Chondrocyte (in vitro differentiated cells): ENCODE measurements at places on chromosomes 3 and 15.

DNA sequence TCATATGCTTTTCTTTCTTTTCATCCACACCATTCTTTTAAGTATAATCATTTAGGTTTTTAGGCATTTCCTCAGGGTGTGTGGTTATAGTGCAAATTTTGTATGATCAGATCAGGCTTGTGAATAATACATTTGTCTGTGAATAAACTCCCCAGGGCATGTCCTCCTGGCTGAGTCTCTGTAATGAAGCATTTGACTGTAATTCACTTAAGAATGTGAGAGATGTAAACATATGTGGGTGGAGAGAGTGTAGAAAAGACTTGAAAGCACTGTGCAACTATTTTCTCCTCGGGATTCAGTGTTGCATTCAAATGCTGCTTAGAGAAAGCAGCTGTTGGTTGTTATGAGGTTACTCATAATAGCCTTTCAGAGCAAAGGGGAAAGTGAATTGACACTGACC, 996.5 kb downstream of the TUSC7 start:
- peak overlapping the region; percentile 5 for H3K27ac ChIP-seq
- H3K36me3 ChIP-seq = no peaks in the 10 kb centered on the region
- no peak for DNase-seq
- no peak overlapping the region for H3K4me3 ChIP-seq
- H3K4me1 ChIP-seq = peaks cover 24% of the 10 kb centered on the region

GRCh38 chr15:98221144-98221543, 260.6 kb downstream of the ARRDC4 start:
- H3K36me3 ChIP-seq = no peaks in the 10 kb centered on the region
- DNase-seq = no peak
- H3K27ac ChIP-seq = no peak overlapping the region
- no peaks in the 10 kb centered on the region for H3K4me1 ChIP-seq
- no peak overlapping the region for H3K4me3 ChIP-seq

DNA sequence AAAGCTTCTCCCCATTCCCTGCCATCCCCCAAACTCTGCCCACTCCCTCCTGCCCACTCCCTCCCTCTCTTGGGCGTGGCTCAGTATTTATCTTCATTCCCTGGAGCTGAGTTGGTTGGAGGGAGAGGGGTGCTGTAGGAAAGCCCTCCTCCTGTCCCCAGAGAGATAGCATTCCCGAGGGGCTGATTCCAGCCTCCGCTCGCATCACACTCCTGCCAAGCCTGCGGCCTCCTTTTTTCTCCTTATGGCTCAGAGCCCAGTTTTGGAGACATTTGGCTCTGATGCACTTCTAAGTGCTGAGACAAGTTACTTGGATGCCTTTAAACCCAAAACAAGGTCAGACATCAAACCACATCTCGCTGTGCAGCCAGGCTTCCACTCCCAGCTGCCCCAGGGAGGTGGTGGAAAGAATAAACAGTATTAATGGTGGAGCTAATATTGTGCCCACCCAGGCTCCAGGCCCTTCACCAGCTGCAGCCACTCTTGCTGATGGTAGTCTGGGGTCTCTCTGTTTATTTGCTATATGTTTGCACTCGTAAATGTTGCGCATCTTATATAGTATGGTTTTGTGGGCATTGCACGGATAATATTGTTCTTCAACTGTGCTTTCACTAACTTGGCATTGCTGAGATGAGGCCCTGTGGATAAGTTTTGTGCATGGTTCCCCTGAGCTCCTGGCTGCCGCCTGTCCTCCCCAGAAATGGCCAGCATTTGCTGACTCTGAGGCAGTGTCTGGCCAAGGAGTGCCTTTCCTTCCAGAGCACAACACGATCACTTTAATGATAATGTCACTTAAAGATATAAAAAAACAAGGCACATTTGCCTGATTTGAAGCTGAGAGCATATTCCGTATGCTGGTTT, 157.2 kb downstream of the LRRC28 start:
- no peak overlapping the region for H3K4me3 ChIP-seq
- peaks cover 43% of the 10 kb centered on the region for H3K4me1 ChIP-seq
- H3K27me3 ChIP-seq = no peaks in the 10 kb centered on the region
- no peaks in the 10 kb centered on the region for H3K36me3 ChIP-seq

- H3K36me3 ChIP-seq = peaks cover 2% of the 10 kb centered on the region
- DNase-seq = no peak
- no peak overlapping the region for H3K4me3 ChIP-seq
- H3K27me3 ChIP-seq = no peaks in the 10 kb centered on the region
- H3K27ac ChIP-seq = no peak overlapping the region
- H3K4me1 ChIP-seq = no peaks in the 10 kb centered on the region
Observed at GRCh38 chr3:138732456-138732855, 102.3 kb downstream of the PIK3CB start.

- DNase-seq = no peak
- H3K36me3 ChIP-seq = no peaks in the 10 kb centered on the region
- peaks cover 75% of the 10 kb centered on the region for H3K4me1 ChIP-seq
Observed at GRCh38 chr15:99440029-99440428, 125.8 kb upstream of the MEF2A start.

GRCh38 chr3:122913539-122914100, 113.9 kb downstream of the SEMA5B start:
- H3K27me3 ChIP-seq = peaks cover 3% of the 10 kb centered on the region
- no peak for DNase-seq
- H3K4me1 ChIP-seq = no peaks in the 10 kb centered on the region
- no peak overlapping the region for H3K4me3 ChIP-seq
